ENCODE measurements at places on chromosomes 6 and 20.

GRCh38 chr6:156852147-156852857, 75.1 kb downstream of the ARID1B start:
- DNase-seq: no peak

GRCh38 chr20:32920530-32921298, 62.0 kb downstream of the EFCAB8 start:
- DNase-seq: no peak

GRCh38 chr6:12947151-12947871, 230.7 kb downstream of the PHACTR1 start:
- no peak for DNase-seq

- no peak for DNase-seq
Measured at GRCh38 chr6:5670811-5671561, 335.7 kb downstream of the NRN1 start.

- no peak for DNase-seq
Measured at GRCh38 chr6:25404693-25405169, 125.6 kb downstream of the CARMIL1 start.
